ENCODE measurements at places on chromosomes 12 and 14. TPM values are rescaled to one million over a fixed set of nuclear protein-coding genes. Genes with fewer than 3 reads are reported as not detected.

ACSM4 gene
- not detected for polyA plus RNA-seq

NOXRED1 gene
- 0.24 TPM for polyA plus RNA-seq

SERPINA1 gene
- polyA plus RNA-seq = 56.2 TPM

OASL gene
- polyA plus RNA-seq = 1.5 TPM

KRT5 gene
- polyA plus RNA-seq = 0.99 TPM

ENDOU gene
- polyA plus RNA-seq = 0.54 TPM

CLEC2B gene
- 21.9 TPM for polyA plus RNA-seq

GPR84 gene
- 0.24 TPM for polyA plus RNA-seq

SDS gene
- polyA plus RNA-seq = 0.13 TPM

C12orf60 gene
- 0.49 TPM for polyA plus RNA-seq

TEX22 gene
- 0.13 TPM for polyA plus RNA-seq

NTS gene
- polyA plus RNA-seq = 0.56 TPM

DCN gene
- 659 TPM for polyA plus RNA-seq

IL26 gene
- not detected for polyA plus RNA-seq

GLIPR1L2 gene
- polyA plus RNA-seq = 0.74 TPM

SIX6 gene
- polyA plus RNA-seq = not detected

MFAP5 gene
- polyA plus RNA-seq = 132 TPM

PHETA1 gene
- 14.6 TPM for polyA plus RNA-seq

HCAR3 gene
- polyA plus RNA-seq = 12.6 TPM

TMTC2 gene
- 4.1 TPM for polyA plus RNA-seq

P2RX7 gene
- polyA plus RNA-seq = 0.61 TPM

SPPL3 gene
- polyA plus RNA-seq = 9.3 TPM

PARPBP gene
- polyA plus RNA-seq = 0.90 TPM

OTX2 gene
- polyA plus RNA-seq = not detected

REM2 gene
- 0.51 TPM for polyA plus RNA-seq

SAMD15 gene
- polyA plus RNA-seq = 0.54 TPM

All from adipose tissue (tissue), 3 donors.